ENCODE measurements at places on chromosomes 3 and 15.

DNA sequence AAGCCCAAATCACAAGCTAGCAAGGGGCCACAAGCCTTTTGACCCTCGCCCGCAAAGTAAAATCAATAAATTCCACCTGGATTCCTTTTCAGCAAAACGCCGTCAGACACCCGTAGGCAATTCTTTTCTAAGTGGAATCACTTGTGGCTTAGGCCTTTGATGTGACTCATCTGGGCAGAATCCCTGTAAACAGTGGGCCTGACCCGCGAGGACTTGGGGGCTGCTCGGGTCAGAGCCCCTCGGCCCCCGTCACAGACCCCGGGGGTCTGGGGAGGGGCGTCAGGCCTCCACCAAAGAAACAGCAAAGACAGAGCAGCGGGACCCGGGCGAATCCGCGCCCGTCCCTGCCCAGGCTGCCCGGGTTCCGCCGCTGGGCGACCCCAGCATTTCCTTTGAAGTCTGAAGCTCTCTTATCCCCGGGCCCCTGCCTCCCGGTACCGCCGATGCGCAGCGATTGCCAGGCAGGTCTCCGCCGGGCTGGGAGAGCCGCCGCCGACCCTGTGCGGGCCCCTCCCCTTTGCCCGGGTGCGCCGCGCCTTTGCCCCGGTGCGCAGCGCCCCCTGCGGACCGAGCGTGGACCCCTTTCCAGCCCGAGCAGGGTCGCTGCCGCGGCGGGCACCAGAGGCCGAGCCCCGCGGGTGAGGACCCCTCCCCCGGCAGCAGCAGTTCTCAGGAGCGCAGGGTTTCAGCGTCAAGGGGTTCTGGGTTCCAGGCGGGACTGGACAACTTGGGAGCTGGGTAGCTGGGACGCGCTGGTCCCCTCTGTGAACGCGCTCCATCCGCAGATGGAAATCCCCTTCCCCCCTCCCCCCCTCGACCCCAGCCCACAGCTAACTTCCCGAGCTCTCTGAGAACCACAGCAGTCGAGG is 178.3 kb downstream of the UACA start:
- no peak for DNase-seq

DNA sequence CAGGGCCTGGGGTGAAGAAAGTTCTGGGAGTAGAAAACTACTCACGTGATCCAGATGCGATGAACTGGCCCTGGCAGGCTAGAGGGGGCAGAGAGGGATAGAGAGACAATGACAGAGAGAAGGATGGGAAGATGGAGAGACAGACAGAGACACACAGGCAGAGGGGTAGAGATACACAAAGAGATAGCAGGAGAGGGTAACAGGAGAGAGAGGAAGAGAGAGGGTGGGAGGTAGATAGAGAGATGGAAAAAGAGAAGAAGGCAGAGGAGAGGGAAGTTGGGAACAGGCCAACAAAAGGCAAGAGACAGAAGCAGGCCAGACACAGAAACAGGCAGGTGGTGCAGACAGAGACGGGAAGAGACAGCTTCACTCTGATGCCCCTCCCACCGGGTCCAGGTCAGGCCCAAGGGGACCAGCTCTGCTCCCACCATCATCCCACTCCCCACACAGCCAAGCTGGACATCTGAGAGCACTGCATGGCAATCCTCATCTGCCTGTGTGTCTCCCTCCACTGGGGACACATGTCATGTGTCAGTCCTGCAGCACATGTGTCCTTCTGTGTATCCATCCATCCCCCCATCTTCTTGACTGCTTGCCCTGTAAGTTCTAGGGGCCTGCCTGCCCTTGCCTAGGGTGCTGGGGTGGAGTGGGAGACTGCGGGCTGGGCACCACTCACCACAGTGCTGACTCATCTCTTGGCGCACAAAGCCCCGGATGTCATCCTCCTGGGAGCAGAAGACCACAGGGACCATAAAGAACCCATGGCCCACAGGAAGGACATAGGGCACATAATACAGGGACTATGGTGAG is 2.2 kb upstream of the UCN2 start:
- DNase-seq, result peak; percentile 33

DNA sequence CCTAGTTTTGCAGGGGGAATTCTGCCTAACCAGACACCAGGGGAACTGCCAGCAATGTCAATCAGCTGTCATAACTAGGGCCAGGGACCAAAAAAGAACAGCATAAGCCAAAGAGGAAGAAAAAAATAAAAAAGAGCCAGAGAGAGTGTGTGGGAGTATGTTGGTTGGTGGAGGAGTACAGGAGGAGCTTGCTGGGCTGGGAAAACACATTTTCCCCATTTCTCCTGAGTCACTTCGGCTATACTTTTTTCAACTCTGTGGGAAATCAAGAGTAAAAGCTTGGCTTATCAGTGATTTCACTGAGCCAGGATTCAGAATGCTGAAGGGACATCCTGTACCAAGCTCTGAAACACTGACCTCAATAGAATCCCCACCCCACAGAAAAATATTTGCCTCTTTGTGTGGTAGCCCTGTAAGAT is 144.7 kb upstream of the DPH6 start:
- no peak for DNase-seq

- no peak for DNase-seq
Measured at GRCh38 chr3:12549971-12550760, 4.9 kb upstream of the MKRN2OS start.

GRCh38 chr3:158403013-158403412 is 168.0 kb upstream of the MLF1 start:
- DNase-seq, result no peak

DNA sequence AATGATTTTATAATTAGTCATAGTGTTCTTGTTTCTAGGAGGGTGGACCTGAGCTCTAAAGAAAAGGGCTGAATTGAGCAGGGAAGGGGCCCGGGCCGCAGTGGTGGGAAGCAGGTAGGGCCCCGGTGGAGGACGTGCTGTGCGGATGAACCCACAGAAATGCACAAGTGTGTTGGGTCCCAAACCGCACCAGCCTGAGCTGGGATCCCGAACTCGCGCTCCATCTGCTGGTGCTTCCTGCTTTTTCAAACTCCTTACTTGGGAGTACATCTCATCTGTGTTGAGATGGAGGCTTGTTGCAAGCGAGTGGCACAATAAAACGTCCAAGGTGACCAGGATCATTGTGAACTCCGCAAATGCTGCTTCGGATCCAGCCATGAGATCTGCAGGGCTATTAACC is 244.8 kb upstream of the IGF1R start:
- no peak for DNase-seq

DNA sequence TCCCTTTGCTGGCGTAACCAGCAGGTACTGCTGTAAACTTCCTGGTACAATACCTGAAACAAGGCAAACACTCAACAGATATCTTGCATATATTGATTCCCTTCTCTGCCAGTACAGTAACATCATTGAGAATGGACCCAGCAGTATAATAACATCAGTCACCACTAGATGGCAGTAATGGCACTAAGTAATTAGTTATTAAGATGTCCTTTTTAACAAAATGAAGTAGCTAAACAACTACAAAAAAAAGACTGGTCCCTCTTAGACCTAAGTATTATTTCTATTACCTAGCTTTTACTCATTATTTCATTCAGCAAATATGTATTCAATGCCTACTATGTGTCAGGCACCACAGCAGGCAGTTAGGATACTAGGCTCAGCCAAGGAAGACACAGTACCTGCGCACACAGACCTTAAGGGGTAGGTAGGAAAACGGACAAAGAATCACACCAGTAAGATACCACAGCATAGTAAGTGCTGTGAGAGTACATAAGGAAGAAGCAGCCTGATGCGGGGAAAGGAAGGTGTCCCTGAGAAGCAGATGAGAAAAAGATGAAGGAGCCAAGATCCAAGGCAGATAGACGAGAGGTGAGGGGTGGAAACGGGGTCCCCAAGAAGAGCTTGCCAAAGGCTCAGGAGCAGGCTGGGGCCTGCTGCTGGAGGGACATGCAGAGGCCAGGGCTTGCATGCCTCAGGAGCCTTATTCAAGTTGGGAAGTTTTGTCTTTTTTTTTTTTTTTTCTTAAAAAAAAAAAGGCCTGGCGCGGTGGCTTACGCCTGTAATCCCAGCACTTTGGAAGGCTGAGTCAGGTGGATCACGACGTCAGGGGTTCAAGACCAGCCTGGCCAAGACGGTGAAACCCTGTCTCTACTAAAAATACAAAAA is 102.7 kb upstream of the CHD2 start:
- DNase-seq, result peak; percentile 89

All from SW 1271 (cell line).